ENCODE measurements at places on chromosomes 1 and 21.
A peak's percentile ranks its signal among the peaks of the same experiment; 100 is the strongest.

- no peak for DNase-seq
These were observed 125.8 kb upstream of the SLC44A3 start for GRCh38 chr1:94694226-94694915.

GRCh38 chr1:18561967-18562366 is 68.7 kb upstream of the PAX7 start:
- no peak for DNase-seq

DNA sequence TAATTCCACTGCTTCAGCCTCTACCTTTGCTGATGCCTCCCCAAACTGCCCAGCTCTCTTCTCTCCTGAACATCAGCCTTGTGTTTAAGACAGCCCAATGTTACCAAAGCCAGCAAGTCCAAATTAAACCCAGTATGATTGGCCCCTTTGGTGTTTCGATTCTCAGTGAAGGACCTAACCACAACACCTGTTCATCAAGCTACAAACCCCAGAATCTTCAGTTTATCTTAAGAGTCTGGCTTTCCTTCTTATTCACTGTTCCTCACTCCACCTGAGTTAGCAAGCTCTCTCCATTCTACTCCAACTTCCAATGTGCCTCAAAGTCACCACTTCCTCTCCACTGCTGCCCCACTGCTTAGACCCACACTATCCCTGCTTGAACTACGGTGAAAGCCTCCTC is 25.5 kb upstream of the ITPKB start:
- no peak for DNase-seq

DNA sequence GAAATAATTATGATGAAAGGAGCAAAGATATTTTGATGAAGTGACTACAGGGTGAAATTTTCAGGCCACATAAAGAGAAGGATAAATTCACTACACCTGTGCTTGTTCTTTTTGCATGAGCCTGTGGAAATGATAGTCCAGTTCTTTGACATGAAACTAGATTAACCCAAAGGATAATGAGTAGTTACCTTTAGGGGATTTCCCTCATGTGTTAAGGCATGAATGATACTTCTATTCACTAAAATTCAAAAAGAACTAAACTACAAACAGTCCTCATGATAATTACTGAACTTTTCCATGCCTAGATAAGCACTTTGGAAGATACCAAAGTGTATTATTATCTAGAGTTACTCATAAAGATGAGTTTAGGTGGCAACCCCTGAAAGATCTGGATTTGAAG is 244.3 kb downstream of the PTPRC start:
- DNase-seq = no peak

DNA sequence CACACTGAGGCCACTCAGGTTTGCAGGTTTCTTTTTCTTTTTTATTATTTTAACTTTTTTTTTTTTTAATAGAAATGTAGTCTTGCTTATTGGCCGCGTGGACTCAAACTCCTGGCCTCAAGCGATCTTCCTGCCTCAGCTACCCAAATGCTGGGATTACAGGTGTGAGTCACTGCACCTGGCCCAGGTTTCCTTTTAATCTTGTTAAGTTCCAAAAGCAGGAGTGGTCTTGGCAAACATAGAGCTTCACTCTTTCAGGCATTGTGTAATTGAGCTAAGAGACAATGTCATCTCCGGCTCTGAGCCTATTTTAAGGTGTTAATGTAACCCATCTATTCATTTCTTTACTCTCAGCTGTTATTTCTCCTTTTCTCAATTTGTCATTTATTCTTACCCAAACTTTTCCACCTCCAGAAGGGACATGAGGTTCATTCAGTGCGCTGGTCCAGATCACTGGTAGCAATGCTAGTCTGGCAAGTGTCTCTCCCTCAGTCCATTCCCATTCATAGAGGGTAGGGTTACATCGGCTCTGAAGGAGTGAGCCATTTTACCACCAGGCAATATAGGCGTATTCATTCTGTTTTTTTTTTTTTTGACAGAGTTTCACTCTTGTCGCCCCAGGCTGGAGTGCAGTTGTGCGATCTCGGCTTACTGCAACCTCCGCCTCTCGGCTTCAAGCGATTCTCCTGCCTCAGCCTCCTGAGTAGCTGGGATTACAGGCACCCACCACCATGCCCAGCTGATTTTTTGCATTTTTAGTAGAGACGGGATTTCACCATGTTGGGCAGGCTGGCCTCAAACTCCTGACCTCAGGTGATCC is 11.3 kb upstream of the MFSD2A start:
- no peak for DNase-seq

- peak; percentile 87 for DNase-seq
These were observed at the start of gene TUT4 for GRCh38 chr1:52552505-52553361. Gene TUT4, minus strand, starts transcription at chr1:52553092. Its CDS starts 26,812 bp downstream, at chr1:52526280.

GRCh38 chr1:58754073-58754613 is 29.7 kb downstream of the JUN start:
- DNase-seq = no peak

DNA sequence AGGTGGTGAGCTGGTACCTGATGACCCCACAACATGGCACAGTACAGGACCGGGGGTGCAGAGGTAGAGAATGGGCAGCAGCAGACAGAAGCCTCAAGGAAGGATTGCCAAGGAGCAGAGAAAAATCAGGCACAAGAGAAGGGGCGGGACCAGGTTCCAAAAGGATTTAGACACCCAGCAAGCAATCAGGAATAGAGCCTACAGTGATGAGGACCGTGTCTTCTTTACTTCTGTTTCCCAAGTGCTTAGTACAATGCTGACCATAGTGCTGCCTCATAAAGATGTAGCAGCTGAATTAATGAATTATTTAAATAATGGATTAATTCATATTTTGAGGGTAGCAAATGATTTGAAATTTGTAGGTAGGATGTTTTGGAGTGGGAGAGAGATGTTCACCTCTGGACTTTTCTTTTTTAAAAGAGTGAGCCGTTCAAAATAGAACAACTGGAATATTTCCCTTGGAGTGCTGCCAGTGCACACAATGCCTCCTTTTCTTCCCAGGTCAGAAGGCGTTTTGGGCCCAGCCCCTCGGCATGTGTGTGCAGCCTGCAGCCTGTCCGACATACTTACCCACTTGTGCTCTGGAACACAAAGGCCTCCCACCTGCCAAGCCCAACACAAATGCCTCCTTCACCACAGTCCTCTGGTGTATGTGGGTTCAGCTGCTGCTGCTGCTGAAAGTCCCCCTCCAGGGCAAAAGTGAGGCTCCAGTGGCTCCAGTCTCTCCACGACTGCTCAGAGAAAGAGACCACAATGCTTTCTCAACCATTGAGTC is 19.6 kb downstream of the KANK4 start:
- DNase-seq = no peak

DNA sequence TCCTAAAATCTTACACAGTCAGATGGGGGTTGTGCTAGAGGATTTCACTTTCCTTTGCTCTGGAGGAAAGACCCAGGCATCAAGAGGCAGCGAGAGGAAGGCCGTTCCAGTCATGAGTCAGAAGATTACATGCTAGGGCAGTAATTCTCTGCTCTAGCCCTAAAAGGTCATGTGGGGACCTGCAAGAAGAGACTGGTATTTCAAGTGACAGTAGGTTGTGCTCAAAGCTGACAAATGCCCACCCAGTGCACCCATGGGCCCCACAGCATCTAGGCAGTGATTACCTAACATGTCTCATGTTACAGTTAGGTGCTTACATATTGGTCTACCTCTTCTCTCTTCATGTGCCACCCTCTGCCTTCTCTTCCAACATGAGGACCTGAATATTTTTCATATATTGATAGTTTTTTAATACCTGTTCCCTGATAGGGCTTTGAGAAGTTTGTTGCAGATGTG is 99.7 kb upstream of the BEND5 start:
- DNase-seq = no peak

DNA sequence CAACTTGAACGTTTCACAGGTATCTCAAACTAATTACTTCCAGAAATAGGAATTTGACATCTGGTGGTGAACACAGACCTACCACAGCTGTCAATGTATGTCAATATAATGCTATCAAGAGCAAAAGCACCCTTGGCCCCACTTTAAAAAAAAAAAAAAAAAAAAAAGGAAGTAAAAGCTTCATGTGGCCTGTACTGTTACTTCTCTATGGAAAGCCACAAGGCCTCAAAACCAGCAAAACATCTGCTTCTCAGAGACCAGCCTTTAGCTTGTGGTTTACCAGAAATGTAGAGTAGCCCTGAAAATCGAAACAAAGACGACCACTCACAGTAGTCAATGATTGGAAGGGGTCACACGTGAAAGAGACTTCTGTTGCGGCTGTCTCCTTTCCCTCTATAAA is 109.6 kb downstream of the SLC45A1 start:
- no peak for DNase-seq

DNA sequence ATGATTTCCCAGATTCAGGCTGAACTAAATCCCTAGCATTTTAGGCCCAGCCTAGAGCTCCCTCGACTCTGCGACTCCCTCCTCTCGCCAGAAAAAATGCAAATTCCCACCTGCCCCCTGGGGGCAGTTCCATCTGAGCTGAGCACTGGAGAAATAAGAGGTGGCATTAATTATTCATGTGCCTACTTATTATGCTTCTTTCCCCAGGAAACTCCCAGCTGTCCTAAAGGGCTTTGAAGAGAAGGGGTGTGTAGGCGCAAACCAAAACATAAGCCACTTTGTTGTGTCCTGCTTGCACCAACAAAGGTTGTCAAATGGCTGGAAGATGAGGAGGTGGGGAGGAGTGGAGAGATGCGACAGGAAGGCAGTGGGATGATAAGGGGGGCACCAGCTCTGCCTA is 41.4 kb upstream of the GOLT1A start:
- no peak for DNase-seq

DNA sequence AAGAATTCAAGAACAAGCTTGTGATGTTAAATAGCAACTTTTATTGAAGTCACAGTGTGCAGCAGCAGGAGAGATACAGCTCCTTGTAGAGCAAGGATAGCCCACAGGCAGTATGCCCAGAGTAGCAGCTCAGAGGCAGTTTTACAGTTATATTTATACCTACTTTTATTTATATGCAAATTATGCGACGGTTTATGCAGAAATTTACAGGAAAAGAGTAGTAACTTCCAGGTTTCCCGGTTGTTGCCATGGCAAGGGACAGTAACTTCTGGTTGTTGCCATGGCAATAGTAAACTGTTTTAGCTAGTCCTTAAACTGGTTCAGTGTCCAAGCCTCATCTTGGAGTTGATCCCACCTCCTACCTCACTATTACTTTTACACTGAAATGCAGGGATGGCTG is 344.6 kb upstream of the LYPLAL1 start:
- no peak for DNase-seq

DNA sequence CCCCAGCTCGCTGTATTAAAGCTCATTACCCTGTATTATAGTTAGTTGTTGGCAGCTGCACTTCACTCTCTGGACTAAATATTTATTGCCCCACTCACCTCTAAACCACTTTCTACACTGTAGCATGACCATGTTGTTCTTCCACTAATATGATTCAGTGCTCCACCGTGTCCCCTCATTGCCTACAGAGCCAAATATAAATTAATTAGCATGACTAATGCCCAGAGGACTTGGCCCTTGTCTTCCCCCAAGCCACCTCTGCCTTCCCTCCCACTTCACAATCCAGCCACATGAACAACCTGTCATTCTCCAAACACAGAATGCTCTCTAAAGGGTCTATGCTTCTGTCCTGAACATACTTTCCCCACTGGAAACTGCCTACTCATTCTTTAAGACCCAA is 276.5 kb downstream of the PLPP3 start:
- no peak for DNase-seq

GRCh38 chr21:34910396-34910795 is 138.7 kb downstream of the RUNX1 start:
- DNase-seq = no peak

- no peak for DNase-seq
These were observed 118.2 kb upstream of the HOOK1 start for GRCh38 chr1:59696421-59697115.

- no peak for DNase-seq
These were observed 112.8 kb downstream of the PRRX1 start for GRCh38 chr1:170776777-170777176.

GRCh38 chr1:41995441-41996130 is 76.9 kb upstream of the HIVEP3 start:
- no peak for DNase-seq

DNA sequence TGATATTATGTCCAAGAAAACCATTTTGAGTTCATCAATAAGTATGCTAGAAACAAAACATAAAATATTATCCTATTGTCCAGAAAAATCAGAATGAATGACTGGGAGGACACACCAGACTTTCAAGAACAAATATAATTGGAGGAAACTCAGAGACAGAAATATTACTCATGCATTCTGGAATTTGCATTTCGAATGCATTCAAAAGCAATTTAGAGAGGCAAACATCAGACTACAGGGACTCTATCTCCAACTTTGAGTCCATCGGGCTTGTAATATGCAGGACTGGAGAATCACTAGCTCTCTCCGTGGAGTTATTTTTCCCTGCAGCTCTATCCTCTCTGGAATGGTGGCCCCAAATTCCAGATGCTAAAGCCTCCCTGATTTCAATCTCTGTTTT is 161.8 kb downstream of the CDC42BPA start:
- no peak for DNase-seq

DNA sequence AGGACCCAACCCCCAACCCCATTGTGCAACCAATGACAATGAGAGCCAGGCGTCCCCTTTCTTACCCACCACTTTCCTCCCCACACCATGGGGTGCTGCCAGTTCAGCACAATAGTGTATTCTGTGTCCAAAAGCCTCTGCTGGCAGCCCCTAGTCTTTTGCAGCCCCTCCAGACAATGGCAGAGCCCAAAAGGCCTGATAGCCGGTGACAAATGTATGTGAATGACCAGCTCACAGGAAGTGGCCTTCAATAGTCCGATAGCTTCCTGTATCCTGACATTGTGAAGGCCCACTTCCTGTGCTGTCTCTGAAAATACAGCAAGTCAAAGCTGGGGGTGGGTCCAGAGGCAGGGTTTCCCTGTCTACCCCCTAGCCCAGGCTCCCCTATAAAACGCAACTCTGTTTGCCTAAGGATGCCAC is 16.6 kb downstream of the SMIM12 start:
- no peak for DNase-seq

DNA sequence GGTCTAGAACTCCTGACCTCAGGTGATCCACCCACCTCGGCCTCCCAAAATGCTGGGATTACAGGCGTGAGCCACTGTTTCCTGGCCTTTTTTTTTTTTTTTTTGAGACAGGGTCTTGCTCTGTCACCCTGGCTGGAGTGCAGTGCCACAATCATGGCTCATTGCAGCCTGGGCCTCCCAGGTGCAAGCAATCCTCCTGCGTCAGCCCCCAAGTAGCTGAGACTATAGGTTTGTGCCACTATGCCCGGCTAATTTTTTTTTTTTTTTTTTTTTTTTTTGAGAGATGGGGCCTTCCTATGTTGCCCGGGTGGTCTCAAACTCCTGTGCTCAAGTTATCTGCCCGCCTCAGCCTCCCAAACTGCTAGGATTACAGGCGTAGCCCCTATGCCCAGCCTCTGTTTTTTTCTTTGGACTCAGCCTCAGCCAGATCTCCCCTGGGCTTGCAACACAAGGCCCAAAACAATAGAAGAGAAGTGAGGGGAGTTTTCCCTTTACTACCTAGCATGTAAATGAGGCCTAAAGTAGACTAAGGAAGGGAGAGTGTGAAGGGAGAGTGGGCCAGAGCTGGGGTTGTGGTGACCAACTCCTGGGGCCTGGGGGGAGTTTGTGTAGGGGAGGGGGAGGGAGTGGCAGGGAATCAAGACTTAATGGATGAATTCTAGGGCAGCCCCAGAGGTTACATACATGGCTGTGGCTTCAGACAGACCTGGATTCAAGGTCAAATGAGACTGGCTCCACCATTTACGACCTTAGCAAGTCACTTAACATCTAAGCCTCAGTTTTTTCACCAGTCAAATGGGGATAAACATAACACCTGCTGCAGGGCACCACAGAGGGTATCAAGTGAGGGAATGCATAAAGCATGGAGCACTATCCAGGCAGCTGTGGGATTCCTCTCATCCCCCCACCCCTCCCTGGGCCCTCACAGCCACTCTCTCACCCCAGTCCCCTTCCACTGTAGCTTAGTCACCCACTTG is 1.6 kb upstream of the CD52 start:
- DNase-seq = no peak

All from activated CD4-positive, alpha-beta memory T cell treated with anti-CD3 and anti-CD28 coated beads for 36 hours (primary cell).